ENCODE measurements at places on chromosomes 2 and 18.

GRCh38 chr2:40123746-40124145, 328.1 kb downstream of the SLC8A1 start:
- no peak for DNase-seq

- DNase-seq, result no peak
Measured at GRCh38 chr2:30688956-30689401, 118.3 kb downstream of the CAPN13 start.

DNA sequence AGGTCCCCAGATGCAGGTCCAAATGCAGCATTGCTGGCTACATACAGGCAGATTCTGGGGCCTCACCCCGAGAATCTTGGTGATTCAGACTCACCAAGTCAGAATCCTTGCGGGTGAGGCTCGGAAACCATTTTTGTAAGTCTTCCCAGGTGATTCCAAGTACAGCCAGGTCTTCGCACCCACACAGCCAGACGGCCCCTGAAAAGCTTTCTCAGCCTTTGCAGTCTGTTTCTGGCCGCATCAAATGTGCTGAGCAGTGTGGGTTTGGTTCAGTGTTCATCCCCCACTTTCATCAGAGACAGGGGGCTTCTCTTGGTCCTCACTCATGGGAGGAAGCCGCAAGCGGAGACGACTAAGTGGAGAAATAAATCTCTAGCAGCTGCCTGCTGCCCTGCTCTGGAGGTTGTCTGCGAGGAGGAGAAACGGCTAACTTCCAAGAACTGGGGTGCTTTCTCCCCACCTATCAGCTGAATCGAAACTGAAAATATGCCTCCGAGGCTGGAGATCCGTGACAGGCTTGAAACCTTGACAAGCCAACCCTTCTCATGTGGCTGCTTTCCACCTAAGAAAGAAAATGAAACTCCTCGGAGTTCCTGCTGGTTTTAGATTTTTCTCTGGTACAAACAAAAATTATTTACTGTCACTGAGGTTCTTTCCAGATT, 8.9 kb upstream of the TMEM185B start:
- no peak for DNase-seq

GRCh38 chr18:38909972-38910371, 1344.4 kb upstream of the CELF4 start:
- peak; percentile 51 for DNase-seq

DNA sequence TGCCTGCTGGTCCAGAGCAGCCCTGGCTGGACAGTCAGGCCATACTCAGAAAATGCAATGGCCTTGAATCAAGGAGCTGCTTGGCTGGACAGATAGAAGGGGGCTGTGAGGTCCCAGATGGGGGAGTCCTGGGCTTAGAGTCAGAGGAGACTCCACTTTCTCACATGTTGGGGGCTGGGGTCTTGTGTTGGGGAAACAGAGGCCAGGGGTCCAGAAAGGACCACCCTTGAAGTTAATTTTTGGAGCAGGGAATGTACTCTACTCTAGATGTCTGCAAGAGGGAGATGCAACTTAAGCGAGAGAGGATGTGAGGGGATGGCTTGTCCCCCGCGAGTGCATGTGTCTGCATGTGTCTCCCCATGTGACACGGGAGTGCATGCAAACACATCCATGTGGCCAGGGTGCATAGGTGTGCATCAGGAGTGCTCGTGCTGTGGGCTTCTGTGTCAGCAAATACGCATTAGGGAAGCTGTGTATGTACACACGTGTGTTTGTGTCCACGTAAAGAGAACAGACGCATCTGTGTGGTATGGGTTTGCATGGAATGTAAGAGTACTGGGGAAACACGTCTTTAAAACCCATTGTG, 303.2 kb downstream of the MYCN start:
- no peak for DNase-seq

All from NCI-H510A treated with DMSO at 0.1 percent for 48 hours (cell line).